ENCODE measurements at places on chromosomes 11 and 22.

DNA sequence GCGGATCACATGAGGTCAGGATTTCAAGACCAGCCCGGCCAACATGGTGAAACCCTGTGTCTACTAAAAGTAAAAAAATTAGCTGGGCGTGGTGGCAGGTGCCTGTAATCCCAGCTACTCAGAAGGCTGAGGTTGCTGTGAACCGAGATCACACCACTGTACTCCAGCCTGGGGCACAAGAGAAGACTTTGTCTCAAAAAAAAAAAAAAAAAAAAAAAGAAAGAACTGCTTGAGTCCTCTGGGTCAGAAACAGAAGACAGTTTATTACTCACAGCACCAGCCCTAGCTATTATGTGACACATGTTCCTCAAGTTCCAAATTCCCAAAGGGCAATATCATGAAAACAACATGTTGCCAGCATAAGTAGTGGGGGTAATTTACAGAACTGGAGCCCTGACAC is 1014.1 kb upstream of the RAG2 start:
- DNase-seq: no peak

DNA sequence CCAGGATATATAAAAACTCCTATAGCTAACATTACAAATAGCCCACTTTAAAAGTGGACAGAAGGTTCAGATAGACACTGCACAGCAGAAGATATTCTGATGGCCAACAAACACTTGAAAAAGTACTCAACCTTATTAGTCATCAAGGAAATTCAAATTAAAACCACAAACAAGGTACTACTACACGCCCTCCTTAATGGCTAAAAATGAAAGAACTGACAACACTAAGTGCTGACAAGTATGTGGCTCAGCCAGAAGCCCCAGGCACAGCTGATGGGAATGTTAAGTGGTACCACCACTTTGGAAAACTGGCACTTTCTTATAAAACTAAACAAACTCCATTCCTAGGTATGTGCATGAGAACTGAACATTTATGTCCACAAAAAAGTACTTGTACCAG is 320.1 kb downstream of the TBC1D22A start:
- no peak for DNase-seq

DNA sequence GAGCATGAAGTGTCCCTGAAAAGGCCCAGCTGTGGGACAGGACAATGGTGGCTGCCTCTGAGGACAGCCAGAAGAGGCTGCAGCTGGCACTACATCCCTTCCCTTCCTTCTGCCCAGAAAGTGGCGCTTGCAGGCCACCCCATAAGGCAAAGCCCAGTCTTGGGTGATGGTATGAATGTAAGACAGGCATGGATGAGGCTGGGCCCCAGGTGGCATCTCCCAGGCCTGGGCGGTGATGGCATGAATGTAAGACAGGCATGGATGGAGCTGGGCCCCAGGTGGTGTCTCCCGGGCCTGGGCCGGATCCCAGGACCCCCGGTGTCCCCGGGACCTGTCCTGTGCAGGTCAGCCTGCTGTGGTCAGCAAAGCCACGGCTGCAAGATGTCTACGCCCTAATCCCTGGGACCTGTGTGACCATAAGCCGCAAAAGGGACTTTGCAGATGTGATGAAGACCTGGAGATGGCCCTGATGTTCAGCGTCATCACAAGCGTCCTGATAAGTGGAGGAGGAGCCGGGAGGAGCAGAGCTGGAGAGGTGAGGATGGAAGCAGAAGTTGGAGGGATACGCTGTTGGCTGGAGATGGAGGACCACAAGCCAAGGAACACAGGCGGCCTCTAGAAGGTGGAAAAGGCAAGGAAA is 181.1 kb downstream of the CTTN start:
- DNase-seq: no peak

DNA sequence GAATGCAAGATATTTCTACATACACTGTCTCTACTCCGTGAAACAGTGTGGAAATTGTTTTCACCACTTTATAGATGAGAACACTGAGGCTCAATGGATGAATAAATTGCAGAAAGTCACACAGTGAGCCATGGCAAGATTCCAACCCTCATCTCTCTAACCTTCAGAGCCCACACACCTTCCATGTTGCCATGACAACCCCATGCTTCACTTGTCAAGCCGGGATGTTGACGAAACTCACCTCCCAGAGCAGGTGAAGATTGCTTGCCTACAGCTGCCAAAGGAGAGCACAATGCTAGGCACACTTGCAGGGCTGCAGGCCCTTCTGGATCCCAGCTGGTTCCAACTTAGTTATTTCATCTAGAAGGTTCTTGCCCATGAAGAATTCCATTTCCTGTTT is 71.4 kb upstream of the SEZ6L start:
- no peak for DNase-seq

- no peak for DNase-seq
These were observed 60.2 kb downstream of the ENDOD1 start for GRCh38 chr11:95149651-95150364.

DNA sequence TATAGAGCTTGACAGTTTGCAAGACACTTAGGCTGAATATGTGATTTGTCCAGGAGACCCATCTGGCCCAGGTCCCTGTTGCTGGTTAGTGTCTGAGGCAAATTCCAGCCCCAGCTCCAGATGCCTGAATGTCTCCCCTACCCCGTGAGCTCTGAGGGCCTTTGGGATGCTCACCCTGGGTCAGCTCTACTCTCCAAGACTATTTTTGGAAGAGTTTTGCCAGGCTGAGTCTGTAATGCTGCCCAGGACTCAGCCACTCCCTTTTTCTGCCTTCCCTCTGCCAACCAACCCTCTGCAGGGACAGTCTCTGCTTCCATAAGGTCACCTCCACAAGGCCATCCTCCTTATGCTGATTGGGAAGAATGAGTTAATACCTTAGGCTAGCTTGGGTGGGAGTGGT is 66.3 kb downstream of the CABIN1 start:
- DNase-seq: no peak
